MV-4-11 (cell line): ENCODE measurements at places on chromosomes 2 and 18.

DNA sequence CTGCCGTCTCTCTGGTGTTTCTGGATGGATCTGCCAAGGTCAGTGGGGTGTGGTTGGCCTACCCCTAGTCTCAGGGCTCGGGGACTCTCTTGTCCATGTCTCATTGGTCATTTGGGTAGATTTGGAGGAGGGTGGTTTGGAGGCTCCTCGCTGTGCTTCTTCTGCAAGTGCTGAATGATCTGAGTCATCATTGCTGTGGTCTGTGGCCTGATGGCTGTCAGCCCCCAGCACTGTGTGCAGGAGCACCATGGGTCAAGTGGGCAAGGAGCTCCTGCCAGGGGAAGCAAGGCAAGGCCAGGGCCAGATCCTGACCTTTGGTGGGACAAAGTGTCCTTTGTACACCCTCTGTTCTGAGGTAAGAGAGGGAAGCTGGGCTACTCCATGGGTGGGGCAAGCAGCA, 221.8 kb downstream of the FHOD3 start:
- peak; percentile 80 for DNase-seq

- peak; percentile 52 for DNase-seq
Observed at GRCh38 chr2:128710242-128710641, 391.6 kb upstream of the HS6ST1 start.

DNA sequence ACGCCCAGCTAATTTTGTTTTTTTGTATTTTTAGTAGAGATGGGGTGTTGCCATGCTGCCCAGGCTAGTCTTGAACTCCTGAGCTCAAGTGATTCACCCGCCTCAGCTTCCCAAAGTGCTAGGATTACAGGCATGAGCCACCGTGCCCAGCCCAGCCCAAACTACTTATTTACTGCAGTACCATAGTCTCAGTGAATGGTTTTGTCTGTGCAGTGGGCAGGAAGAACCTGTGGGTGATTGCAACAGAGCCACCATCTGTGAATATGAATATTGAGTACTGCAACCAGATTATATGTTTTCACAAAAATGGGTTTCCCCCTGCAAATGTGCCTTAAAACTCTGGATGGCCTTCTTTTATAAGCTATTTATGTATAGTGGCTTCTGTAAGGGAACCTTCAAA, 9.1 kb downstream of the MPPE1 start:
- DNase-seq: peak; percentile 59

DNA sequence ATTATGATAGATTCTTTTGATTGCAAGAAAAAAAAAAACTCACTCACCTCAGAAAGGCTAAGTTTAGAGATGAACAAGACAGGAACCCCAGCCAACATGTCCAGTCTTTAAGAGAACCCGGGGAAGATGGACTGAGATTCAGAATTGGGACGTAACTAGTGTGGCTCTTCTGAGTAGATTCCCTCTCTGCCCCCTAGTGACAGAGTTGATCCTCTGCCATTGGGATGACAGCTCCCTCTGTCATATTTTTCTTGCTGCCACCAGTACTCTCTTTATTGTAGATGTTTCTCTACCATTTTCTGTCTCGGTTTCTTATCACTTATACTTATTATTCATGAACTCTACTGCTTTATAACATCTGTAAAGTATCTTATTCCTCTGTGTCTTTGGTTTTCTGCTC, 77.7 kb downstream of the GULP1 start:
- DNase-seq: peak; percentile 16

GRCh38 chr2:239225871-239226561, 174.8 kb downstream of the HDAC4 start:
- no peak for DNase-seq

GRCh38 chr2:181805228-181806038, 86.1 kb upstream of the ITPRID2 start:
- DNase-seq: peak; percentile 80

DNA sequence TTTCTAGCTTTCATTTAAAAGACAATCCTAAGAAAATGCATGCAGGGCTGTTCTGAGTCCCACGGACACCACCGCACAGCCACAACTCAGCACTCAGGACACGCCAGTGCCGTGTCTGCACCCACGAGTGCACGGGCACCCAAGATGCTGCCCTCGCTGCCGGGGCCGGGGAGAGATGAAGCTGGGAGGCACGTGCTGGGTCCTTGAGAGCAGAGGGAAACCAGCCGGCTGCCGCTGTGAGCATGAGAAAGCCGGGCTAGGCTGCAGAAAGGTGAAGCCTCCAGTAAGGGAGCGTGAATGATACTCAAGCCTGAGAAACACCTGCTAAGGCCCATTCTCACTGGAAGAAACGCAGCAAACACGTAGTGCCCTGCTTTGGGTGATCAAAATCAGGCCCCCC, 4.8 kb downstream of the COPS9 start:
- DNase-seq: no peak

- DNase-seq: peak; percentile 75
Observed at GRCh38 chr18:55234366-55235093, 275.3 kb upstream of the CCDC68 start.

DNA sequence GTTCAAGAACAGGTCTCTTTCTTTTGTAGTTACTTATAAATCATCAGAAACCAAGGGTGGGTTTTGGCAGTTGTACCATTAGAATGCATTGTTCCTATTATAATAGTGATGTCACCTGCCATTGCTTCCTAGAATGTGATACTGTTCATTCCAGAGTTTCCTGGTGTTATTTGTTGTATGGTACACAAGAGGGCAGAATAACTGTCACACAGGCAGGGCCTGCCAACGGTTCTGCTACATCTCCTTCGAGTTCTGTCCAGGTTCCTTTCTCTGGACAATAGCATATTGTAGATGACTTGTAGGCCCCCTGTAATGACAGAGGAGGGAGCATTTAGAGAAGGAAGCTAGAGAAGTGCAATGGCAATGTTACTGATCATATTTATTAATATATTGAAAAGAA, 98.3 kb downstream of the KLHL14 start:
- DNase-seq: no peak

DNA sequence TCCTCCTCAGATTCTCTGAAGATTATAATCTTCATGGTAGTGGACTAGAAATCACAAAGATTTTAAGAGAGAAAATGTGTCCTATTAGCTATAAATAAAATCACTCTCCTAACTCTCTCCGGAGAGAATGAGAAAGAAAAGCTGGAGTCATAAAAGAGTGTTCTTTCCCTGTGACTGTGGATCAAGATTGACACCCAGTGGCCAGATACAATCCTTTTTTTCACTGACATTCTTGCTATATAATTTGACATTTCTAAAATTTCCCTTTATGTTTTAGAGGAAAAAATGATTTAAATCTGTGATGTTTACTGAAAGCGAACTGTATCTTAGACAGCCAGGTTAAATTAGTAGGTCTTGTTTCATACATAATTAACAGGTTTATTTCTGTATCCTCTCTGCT, 35.4 kb upstream of the LRP2 start:
- DNase-seq: no peak

- DNase-seq: no peak
Observed at GRCh38 chr2:100059638-100060037, 82.8 kb downstream of the AFF3 start.

DNA sequence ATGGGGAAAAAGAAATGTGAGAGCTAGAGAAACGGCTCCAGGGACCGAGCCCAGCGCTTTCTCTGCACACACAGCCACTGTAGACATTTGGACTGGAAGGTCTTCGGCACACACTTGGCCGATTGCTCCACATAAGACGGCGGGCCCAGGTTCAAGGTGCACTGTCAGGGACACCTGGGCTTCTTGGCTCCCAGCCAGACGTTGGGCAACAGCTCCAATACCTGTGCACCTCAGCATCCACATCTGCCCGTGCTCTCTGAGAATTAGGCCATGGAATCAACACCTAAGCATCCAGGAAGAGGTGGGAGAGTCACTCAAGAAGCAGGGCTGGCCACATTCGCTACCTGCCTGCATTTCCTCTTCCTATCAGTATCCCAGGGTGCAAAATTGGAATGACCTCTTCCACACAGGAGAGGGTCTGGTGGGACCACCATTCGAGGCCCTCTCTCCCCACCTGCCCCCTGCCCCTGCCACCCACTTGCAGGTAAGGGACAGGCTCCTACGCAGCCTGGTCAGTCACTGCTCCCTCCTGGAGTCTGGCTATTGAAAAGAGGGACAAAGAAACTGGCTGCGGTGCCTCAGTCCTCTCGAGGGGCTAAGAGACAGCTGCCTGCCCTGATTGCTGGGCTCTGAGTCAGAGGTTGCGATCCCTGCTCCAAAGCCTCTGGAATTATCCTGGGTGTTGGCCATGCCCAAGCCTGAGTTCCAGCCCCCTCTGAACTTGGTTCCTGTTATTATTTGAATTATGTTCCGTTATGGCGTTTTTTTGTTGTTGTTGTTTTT, 40.1 kb upstream of the TAF1B start:
- DNase-seq: no peak

DNA sequence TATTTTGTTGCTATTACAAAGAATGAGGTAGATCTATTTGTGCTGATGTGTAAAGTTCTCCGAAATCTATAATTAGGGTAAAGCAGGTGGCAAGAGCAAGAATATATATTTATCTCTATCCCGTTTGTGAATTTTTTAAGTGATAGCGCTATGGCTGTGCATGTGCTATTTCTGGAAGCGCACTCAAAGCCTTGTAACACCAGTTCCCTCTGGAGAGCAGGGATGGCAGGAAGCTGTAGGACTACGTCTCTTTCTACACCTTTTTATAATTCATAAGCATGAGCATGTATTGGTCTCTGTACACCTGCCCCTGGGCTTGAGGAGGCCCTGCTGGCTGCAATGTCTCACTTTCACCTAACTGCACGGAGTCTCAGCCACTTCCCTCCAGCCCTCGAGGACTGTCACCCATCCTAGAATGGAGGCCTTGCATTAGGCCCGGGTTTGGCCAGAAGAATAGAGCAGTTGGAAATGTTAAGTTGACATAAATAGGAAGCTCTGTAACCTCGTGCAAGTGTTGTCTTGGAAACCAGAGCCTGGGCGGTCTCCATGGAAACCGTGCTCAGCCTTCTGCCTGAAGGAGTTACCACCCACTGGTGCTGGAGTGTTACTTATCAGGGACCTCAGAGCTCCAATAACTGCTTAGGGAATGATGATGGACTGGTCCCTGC, 20.9 kb downstream of the ITM2C start:
- DNase-seq: peak; percentile 90

DNA sequence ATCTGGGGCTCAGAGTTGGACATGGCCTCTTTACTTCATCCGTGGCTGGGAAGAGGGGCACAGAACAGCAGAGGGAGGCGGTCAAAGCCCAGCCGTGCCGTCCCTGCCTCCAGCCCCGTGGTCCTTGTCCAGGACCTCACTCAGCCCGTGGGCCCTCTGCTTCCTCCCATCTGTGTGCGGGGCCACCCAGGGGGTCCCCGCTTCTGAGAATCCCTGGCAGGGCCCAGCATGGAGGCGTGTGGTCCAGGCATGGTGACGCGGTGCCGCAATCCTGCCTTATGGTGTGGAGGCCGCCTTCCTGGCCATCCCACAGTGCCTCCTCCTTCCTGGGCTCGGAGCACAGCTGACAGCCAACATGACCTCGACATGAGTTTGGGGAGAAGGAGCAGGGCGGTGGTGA, 232.6 kb downstream of the FAM210A start:
- no peak for DNase-seq

DNA sequence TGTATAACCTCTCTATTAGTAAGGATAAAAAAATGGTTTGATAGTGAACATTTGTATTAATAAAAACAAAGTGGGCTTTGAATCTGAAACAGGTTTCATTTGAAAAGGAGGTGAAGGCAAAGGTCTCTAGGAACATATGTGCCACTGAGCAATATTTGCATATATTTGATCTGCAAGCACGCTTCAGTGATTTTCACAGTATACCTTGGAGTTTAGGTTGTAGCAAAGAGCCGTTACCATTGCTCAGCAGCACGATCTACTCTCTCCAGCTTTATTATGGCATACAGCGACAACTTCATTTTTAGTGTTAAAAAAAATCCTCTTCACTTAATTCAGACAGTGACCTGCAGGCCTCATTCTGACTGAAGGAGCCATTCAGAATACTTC, 75.8 kb upstream of the ZEB2 start:
- no peak for DNase-seq

DNA sequence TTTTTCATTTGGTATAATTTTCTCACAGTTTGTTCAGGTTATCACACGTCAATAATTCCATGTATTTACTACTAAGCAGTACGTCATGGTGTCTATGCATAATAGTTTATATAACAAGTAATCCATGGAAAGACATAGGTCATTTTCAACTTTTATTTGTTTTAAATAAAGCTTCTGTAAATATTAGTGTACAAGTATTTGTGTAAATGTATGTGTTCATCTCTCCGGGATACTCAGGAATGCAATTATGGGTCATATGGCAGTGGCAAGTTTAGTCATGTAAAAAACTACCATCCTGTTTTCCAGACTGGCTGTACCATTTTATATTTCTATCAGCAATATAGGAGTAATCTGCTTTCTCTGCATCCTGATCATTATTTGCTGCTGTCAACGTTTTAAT, 231.1 kb upstream of the ZNF804A start:
- no peak for DNase-seq

DNA sequence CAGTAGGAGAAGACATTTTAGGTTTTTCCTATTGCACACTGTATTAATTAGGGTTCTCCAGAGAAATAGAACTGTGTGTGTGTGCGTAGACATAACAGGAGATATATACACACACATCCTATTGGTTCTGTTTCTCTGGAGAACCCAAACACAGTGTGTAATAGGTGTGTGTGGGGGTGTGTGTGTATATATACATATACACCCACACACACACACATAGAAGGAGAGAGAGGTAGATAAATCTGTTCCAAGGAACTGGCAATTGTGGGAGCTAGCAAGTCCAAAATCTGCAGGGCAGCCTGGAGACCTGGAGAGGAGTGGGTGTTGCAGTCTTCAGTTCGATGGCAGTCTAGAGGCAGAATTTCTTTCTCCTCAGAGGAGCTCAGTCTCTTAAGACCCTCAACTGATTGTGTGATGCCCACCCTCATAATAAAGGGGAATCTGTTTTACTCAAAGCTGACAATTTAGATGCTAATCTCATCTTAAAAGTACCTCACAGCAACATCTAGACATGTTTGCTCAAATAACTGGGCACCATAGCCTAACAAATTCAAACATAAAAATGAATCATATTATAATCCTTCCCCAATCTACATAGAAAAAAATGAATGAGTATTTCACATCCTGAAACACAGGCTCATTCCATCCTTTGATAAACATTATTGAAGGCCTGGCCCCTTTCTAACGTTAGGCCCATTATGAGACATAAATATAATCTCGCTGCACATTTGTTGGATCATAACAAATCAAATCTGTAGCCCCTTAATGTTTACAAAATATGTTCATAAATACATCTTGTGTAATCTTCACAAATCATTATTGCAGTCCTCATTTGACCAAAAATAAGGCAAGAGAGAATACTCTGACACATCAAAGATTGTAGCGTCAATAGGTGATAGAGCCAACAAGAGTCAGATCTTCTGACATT, 35.1 kb upstream of the RTN4 start:
- DNase-seq: no peak

GRCh38 chr2:25981596-25982272, 563 bp downstream of the KIF3C start:
- DNase-seq: no peak

- no peak for DNase-seq
Observed at GRCh38 chr2:50956886-50957285, 75.0 kb downstream of the NRXN1 start.

GRCh38 chr2:42569116-42569711, 782 bp downstream of the MTA3 start:
- DNase-seq: no peak
